ENCODE measurements at places on chromosomes 3 and 15. TPM values are rescaled to one million over a fixed set of nuclear protein-coding genes. Genes with fewer than 3 reads are reported as not detected.

ELL3 gene
- 24.1 TPM for total RNA-seq

THSD4 gene
- 49.5 TPM for total RNA-seq

ZNF620 gene
- 1.7 TPM for total RNA-seq

ABI3BP gene
- 3.1 TPM for total RNA-seq

SLC35A5 gene
- total RNA-seq: 28.0 TPM

TF gene
- 0.21 TPM for total RNA-seq

MCTP2 gene
- total RNA-seq: 28.4 TPM

KPNA1 gene
- total RNA-seq: 33.2 TPM

UPK1B gene
- total RNA-seq: 20.1 TPM

IL5RA gene
- not detected for total RNA-seq

DNAH12 gene
- under 0.01 TPM for total RNA-seq

C2CD4A gene
- 3.0 TPM for total RNA-seq

HIGD2B gene
- not detected for total RNA-seq

HHATL gene
- not detected for total RNA-seq

MAP6D1 gene
- 0.68 TPM for total RNA-seq

SENP5 gene
- total RNA-seq: 56.4 TPM

SH2D7 gene
- total RNA-seq: not detected

TUSC7 gene
- total RNA-seq: not detected

FETUB gene
- total RNA-seq: not detected

OR5K2 gene
- total RNA-seq: not detected

SKOR1 gene
- total RNA-seq: under 0.01 TPM

PATL2 gene
- under 0.01 TPM for total RNA-seq

PIERCE2 gene
- 1.4 TPM for total RNA-seq

KY gene
- not detected for total RNA-seq

TAGLN3 gene
- total RNA-seq: 0.93 TPM

IL12A gene
- 0.43 TPM for total RNA-seq

BFSP2 gene
- total RNA-seq: not detected

ESYT3 gene
- 0.64 TPM for total RNA-seq

ZDHHC3 gene
- 53.7 TPM for total RNA-seq

PFN2 gene
- 328 TPM for total RNA-seq

SCAANT1 gene
- not detected for total RNA-seq

SERPINI2 gene
- total RNA-seq: not detected

CCR4 gene
- total RNA-seq: not detected

VILL gene
- 45.5 TPM for total RNA-seq

VGLL3 gene
- 14.7 TPM for total RNA-seq

FOXL2 gene
- total RNA-seq: 1.1 TPM

Measured in nasal cavity respiratory epithelium epithelial cell of viscerocranial mucosa (primary cell).